ENCODE measurements at places on chromosomes 6 and 20. TPM values are rescaled to one million over a fixed set of nuclear protein-coding genes. Genes with fewer than 3 reads are reported as not detected.

C20orf144 gene
- not detected for total RNA-seq

GMNN gene
- total RNA-seq, result 4.1 TPM

HLA-F gene
- total RNA-seq, result 17.0 TPM

RIPK1 gene
- 6.2 TPM for total RNA-seq

C6orf58 gene
- not detected for total RNA-seq

DLL1 gene
- total RNA-seq, result 4.7 TPM

ZGPAT gene
- total RNA-seq, result 18.1 TPM

ECT2L gene
- total RNA-seq, result not detected

PROKR2 gene
- total RNA-seq, result not detected

HLA-DMA gene
- 3.2 TPM for total RNA-seq

SIRPA gene
- 30.1 TPM for total RNA-seq

TCF21 gene
- 0.32 TPM for total RNA-seq

ISM1 gene
- total RNA-seq, result 1.0 TPM

ZBTB46 gene
- 6.4 TPM for total RNA-seq

- DNase-seq, result no peak
Measured at GRCh38 chr6:45474376-45474775, 96.6 kb upstream of the SUPT3H start.

DNA sequence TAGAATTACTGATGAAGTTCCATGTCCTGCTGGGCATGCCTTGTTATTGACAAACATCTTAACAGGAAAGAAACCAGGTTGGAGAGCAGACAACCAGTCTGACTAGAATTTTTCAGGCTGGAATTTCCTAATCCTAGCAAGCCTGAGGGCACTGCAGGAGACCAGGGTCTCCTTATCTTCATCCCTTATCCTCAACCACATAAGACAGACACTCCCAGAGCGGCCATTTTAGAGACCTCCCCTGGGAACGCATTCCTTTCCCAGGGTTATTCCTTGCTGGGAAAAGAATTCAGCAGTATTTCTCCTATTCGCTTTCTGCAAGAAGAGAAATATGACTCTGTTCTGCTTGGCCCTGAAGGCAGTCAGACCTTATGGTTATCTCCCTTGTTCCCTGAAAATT lies 803.7 kb downstream of the GRIK2 start:
- DNase-seq, result no peak

- no peak for DNase-seq
Measured at GRCh38 chr6:52612336-52613054, 35.6 kb upstream of the TRAM2 start.

- DNase-seq, result no peak
Measured at GRCh38 chr20:45452772-45453691, 16.5 kb upstream of the WFDC2 start.

DNA sequence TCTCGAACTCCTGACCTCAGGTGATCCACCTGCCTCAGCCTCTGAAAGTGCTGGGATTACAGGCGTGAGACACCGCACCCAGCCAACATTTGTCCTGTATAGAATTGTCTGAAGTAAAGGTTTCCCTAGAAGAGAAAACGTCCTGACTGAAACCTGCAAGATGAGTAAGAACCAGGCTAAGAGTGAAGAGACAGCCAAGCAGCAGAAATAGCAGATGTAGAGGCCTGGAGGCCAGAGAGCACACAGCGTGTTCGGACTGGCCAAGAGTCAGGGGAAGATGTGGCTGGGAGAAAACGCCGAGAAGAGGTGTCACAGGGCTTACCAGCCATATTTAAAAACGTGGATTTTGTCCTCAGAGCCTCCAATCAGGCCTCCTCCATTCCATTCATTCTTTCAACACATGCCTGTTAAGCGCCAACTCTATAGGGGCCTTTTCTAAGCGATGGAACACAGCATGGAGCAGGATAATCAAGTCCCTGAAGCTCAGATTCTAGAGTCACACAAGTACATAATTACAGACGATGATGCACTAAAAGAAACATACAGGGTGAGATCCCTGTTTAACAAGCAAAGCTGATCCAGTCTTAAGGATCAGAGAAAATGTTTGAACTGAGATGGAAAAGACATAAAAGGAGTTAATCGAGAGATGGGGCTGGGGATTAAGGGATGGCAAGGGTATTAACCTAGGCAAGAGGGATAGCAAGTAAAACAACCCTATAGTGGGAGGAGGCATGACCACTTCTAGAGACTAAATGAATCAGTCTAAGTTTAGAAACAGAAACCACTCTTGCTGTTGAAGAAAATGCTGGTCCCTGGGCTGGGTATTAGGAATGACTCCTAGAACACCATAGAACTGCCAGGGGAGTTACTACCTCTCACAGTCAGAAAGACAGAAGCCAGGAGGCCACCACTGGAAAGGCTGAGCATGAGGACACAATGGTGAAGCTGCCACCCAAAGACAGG lies 4.8 kb downstream of the ZCCHC3 start:
- no peak for DNase-seq

- DNase-seq, result no peak
Measured at GRCh38 chr6:109167562-109167961, 72.3 kb downstream of the CEP57L1 start.

DNA sequence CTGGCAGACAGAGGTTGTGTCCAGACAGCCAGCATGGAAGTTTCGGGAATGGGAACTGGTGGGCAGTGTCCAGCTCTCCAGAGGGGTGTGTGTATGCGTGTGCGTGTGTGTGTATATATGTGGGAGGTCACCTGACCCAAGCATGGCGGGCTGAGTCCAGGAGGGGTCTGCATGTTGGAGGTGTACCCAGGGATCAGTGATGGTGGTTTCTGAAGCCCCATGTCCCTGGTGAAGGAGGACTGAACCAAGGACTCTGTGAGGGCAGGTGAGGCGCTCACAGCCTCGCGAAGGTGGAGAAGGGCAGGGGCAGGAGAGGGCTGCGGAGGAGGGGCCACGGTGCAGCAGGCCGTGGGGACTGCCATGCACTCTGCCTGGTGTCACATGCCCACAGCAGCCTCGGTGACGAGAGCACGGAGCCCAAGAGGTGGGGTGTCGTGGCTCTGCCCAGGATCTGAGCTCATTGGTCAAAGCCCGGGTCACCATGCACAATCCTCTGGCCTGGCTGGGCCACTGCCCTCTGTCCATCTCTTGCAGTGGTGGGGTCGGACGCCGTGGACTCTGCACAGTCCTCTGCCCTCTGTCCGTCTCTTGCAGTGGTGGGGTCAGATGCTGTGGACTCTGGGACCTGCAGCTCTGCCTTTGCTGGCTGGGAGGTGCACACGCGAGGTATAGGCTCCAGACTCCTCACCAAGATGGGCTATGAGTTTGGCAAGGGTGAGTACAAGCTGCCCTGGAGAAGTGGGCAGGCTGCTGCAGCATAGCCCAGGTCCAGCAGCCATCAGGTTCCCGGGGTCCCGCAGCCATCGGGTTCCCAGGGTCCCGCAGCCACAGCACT lies 2.1 kb upstream of the LIME1 start:
- DNase-seq, result no peak

GRCh38 chr6:96468681-96469224 lies 52.9 kb upstream of the UFL1 start:
- DNase-seq, result no peak

- DNase-seq, result no peak
Measured at GRCh38 chr6:27327023-27327738, 15.1 kb upstream of the POM121L2 start.

DNA sequence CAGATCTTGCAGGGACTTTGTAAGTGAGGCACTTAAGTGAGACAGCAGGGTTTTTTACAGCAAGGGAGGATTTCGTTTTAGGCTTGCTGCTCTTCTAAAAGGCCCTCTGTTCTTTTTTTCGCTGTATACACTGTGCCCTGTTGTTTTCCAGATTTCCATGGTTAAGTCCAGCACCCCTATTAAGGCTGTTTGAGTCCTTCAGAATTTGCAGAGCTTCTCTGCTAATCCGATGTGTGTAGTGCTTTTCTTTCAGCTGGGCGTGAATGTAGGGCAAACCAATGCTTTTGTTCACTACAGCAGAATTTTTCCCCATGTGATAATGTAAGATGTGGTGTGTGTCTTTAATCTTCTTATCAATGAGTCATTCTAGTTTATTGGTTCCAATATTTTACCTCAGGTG lies 200.5 kb upstream of the RREB1 start:
- no peak for DNase-seq

GRCh38 chr6:100719883-100720682 lies 161.0 kb downstream of the ASCC3 start:
- DNase-seq, result no peak

- no peak for DNase-seq
Measured at GRCh38 chr20:5374171-5374570, 57.4 kb upstream of the PROKR2 start.

GRCh38 chr6:152298848-152299735 lies 338.1 kb downstream of the SYNE1 start:
- DNase-seq, result no peak

GRCh38 chr6:33700391-33701050 lies 11.0 kb downstream of the UQCC2 start:
- peak; percentile 65 for DNase-seq

GRCh38 chr20:4711511-4711910 lies 10.2 kb upstream of the PRND start:
- DNase-seq, result no peak

DNA sequence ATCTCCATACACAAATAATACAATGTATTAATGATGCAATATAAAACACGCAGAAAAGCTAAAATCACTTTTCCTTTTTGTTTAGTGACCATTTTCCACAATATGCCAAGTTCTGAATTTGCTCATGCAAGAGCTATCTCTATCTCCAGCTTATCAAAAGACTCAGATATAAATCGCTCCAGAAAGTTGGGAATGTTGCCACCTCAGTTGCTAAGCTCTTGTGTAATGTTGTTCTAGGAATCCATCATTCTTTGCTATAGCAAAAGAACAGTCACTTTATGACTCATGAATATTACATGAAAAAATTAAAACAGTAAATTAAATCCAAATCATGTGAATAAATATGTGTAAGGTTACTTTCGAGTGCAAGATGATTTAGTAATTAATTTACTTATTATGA lies 8.7 kb downstream of the PLAGL1 start:
- DNase-seq, result no peak

DNA sequence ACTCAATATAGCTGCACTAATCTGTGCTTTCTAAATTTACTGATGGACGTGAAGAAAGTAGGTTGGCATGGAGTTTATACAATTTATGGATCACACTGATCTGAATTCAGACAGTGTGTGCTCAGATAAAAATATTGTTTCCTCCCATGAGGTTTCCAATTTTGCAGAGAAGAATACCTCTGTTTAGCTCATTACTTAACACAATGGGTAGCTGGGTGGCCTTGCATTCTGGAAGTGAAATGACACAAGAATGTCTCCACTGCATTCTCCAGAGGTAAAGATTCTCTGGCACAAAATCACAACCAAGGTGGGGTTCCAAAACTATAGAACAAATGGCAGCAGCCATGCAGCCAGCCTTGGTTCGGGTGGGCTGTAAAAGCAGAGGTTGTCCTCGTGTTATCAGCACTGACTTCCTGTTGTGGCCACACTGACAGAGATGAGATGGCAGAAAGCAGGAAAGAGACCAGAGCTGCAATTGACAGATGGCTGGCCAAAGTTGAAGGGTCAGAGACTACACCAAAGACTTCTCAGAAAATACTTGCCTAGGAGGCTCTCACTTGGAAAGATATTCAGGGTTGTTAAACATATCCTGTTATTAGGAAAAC lies 50.2 kb downstream of the HDAC2 start:
- DNase-seq, result no peak

Data from psoas muscle (tissue), 8 donors.